ENCODE measurements at places on chromosomes 2 and 18. TPM values are rescaled to one million over a fixed set of nuclear protein-coding genes. Genes with fewer than 3 reads are reported as not detected.
A peak's percentile ranks its signal among the peaks of the same experiment; 100 is the strongest.

CNDP1 gene
- total RNA-seq: not detected

DNA sequence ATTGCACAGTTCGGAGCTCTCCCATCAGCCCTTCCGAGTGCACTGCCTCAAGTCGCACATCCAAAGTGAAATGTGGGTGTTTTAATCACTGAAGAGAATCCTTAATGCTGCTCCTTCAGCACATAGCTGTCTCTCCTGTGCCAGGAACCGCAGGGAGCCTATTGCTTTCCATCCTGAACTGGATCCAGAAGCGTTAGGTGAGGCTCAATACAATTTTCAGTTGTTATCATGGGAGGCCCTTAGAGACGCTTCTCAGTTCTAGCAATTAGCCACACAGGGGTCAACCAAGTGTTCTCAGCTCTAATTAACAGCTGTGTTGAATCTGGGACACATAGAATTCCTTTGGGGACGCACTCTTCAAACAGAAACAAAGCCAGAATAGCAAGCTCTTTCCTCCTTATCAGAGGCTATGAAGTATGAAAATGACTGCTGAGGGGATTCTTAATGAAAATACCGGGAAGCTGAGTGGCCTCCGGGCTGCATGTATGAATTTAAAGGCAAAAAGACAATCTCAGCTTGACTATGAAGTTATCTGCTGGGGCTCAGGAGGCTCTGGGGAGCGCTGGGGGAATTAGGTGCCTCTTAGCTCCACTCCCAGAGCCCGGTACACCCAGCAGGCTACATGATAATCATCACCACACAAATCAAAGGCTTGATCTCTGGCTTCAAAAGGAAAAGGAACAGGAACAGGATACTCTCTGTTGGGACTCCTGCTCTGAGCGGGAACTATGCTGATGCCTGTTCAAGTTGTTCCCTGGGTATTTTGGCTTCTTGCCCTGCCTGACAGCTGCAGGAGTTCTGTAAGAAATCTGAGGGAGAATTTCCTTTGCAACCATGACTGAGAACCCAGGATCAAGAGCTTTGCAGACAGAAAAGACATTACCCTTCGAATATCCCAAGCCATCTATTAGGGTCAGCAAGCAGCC is 55.4 kb upstream of the NCOA1 start:
- no peak for DNase-seq

DNA sequence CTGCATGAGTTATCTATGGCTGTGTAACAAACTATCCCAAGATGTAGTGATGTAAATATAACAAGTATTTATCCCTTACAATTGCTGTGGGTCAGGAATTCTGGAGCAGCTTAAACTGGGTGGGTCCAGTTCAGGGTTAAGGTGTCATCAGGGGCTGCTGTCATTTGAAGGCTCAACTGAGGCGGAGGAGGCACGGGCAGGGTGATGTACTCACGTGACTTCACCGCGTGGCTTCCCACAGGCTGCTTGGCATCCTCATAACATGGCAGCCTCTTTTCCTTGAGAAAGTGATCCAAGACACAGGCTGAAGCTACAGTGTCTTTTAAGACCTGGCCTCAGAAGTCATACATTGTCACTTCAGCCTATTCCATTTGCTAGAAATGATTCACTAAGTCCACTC is 125.8 kb downstream of the PTGR3 start:
- peak; percentile 7 for DNase-seq

- no peak for DNase-seq
Observed at GRCh38 chr2:148023861-148024260, 3.0 kb downstream of the MBD5 start.

- no peak for DNase-seq
Observed at GRCh38 chr2:12201369-12201768, 454.9 kb downstream of the LPIN1 start.

DNA sequence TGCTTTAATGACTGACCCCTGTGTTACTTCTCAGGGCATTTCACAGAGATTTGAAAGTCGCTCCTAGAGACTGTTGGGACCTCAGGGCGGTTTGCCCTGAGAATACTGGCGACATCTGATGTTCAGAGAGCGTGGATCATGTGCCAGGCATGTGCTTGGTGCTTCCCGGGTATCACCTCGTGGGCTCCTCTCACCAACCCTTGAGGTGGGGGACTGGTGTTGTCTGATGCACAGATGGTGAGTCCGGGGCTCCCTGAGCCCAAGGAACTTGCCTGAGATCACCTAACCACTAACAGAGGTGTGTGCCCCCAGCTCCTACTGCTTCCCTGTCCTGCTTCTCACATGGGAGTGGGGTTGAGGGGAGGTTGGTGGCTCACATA is 16.2 kb downstream of the ATOH8 start:
- DNase-seq: no peak

SLC11A1 gene
- 0.43 TPM for total RNA-seq

DNA sequence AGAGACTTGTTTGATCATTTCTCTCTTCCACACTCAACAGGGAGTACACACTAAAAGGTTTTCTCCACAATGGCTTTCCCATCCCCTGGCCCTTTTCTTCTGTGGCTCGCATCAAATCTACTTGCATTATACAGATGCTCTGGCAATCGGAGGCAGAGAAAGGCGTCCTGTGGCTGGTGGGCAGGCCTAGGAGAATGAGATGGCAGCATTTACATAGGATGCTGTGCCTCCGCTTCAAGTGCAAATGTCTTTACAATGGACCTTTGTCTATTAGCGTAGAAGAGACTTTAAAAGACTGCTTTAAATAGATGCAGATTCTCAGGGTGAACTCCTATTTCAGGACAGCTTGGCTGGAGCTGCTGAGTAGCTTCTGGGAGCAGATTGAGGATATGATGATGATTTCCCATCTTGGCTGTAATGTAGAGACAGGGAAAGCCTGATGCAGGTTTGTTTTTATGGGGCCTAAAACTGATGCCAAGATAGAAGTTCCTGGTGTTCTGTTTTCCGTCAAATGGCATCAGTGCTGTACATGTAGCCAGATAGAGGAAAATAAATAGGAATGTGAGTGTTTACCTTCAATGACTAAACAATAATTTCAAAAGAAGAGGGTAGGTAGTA is 423.4 kb downstream of the RND3 start:
- DNase-seq: no peak

ANKRD62 gene
- not detected for total RNA-seq

GRCh38 chr2:141499123-141499522 is 631.7 kb downstream of the LRP1B start:
- DNase-seq: no peak

- DNase-seq: no peak
Observed at GRCh38 chr2:152380261-152381055, 45.5 kb downstream of the FMNL2 start.

RBKS gene
- 1.1 TPM for total RNA-seq

- DNase-seq: no peak
Observed at GRCh38 chr2:33448220-33448899, 28.1 kb upstream of the RASGRP3 start.

- DNase-seq: no peak
Observed at GRCh38 chr18:23069481-23069880, 65.8 kb upstream of the CABLES1 start.

GRCh38 chr2:179596018-179596417 is 265.4 kb downstream of the ZNF385B start:
- DNase-seq: no peak

CHRNG gene
- total RNA-seq: not detected

DNA sequence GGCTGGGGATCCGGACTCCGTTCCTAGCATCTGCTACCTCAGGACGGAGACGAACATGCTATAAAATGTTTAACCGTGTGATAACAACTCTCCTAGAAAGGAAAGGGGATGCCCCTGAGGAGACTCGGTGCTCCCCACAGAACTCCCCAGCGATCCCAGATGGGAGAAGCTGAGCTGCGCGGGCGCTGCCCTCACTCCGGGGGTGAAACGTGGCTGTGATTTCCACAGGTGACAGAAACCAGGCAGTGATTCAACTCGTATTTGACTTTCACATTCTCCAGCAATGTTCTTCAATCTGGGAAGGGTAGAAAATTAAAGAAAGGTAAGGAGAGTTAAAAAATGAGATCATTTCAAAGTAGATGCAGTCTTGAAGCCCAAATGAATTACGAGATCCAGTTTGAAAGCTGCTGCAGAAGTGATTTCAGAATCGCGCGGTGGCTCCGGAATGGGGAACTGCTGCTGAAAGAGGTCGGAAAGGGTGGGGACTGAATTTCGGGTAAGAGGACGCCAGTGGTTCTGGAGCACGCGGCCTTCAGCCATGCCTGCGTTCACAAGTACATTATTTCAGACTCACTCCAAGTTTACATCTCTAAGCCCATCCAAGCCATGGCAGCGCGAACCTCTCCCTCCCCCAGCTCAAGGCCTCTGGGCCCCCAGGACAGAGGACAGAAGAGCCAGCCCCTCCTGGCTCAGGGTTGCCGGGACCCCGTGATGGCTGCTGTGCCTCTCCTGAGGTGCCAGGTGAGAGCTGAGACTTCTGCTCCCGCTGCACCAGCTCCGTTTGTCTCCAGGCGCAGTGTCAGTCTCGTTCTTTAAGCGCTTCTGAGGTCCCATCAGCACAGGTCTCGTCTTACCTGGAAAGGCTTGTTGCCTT is 39.5 kb downstream of the ADNP2 start:
- no peak for DNase-seq

GRCh38 chr18:62918361-62918760 is 203.0 kb downstream of the PHLPP1 start:
- no peak for DNase-seq

ZSWIM2 gene
- total RNA-seq: not detected

SLC5A7 gene
- total RNA-seq: 0.15 TPM

DNA sequence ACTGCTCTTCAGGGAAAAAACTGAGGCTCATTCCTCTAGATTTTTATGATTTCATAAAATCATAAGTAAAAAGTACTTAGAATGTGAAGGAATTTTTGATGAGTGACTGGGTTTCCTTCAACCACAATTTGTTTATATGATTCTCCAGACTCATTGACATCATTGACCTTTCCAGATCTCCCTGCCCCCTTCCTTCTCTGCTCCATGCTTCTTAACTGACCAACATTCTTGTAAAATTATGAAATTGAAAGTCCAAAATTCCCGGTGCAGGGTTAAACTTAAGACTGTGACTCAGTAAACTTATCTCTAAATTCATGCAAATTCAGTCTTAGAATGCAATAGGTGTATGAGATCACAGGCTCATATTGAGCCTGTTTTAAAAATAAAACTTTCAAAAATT is 648.9 kb downstream of the TDRD15 start:
- DNase-seq: no peak

- DNase-seq: no peak
Observed at GRCh38 chr2:159680692-159681091, 31.6 kb upstream of the MARCHF7 start.

- no peak for DNase-seq
Observed at GRCh38 chr2:29147963-29148362, 32.7 kb downstream of the CLIP4 start.
